ENCODE measurements at places on chromosomes 16 and 17.
A peak's percentile ranks its signal among the peaks of the same experiment; 100 is the strongest.

- DNase-seq, result no peak
Measured at GRCh38 chr17:42617956-42618431, 8.5 kb downstream of the TUBG1 start.

- peak; percentile 51 for DNase-seq
Measured at GRCh38 chr17:7380855-7381683, at the start of gene TNK1. Gene TNK1 (plus strand): TSS chr17:7381089. CDS start chr17:7382927, 1,838 bp downstream.

GRCh38 chr17:2215616-2216364 is 87.8 kb downstream of the SMG6 start:
- peak; percentile 55 for DNase-seq

- DNase-seq, result no peak
Measured at GRCh38 chr16:11155284-11155806, 100.7 kb downstream of the SOCS1 start.

All from retina (tissue), 1 donor.